ENCODE measurements at places on chromosomes 13 and 19.

- no peak for DNase-seq
These were observed 1031.0 kb upstream of the PCDH9 start for GRCh38 chr13:68261105-68261504.

DNA sequence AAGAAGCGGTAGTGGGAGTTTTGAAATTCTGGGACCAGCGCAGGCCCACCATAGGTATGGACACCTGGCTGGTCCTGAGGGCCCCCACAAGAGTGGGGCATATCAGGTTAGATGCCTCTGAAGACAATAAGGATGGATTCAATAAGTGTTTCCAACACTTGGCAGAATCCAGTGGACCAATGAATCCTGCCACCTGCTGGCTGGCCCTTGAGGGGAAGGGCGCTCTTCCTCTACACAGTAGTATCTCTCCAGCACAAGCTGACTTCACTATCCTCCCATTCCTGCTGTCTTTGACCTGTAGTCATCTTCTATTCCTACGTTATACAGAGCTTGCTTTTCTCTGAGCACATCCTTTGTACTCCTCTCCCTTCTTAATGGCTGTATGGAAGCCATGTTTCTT, 199.7 kb upstream of the TSHZ3 start:
- peak; percentile 64 for DNase-seq

GRCh38 chr13:75935805-75936204, 299.7 kb downstream of the LMO7 start:
- no peak for DNase-seq

- no peak for DNase-seq
These were observed 1228.3 kb upstream of the PCDH20 start for GRCh38 chr13:62643799-62644524.

DNA sequence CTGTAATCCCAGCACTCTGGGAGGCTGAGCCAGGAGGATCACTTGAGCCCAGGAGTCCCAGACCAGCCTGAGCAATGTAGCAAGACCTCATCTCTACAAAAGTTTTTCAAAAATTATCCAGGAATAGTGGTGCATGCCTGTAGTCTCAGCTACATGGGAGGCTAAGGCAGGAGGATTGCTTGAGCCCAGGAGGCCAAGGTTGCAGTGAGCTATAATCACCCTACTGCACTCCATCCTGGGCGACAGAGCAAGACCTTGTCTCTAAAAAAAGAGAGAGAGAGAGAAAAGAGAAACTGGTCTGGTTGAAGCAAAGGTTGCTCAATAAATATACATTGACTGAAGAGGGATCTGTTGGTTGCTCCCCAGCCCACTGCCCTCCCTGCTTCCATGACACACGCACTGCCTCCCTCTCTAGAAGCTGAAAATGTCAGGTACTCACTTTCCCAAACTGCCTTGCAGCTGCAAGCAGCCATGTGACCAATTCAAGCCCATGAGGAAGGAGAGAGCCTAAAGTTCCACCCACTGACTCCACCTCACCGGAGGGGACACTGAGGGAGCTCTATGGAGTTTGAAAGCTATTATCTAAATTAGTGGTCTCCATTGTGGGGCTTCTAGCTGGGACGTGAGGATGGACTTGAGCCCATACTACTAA, 14.0 kb downstream of the CEACAM16 start:
- DNase-seq = no peak

Measured in D341Med (cell line).